ENCODE measurements at places on chromosomes 1 and 21. TPM values are rescaled to one million over a fixed set of nuclear protein-coding genes. Genes with fewer than 3 reads are reported as not detected.

DNA sequence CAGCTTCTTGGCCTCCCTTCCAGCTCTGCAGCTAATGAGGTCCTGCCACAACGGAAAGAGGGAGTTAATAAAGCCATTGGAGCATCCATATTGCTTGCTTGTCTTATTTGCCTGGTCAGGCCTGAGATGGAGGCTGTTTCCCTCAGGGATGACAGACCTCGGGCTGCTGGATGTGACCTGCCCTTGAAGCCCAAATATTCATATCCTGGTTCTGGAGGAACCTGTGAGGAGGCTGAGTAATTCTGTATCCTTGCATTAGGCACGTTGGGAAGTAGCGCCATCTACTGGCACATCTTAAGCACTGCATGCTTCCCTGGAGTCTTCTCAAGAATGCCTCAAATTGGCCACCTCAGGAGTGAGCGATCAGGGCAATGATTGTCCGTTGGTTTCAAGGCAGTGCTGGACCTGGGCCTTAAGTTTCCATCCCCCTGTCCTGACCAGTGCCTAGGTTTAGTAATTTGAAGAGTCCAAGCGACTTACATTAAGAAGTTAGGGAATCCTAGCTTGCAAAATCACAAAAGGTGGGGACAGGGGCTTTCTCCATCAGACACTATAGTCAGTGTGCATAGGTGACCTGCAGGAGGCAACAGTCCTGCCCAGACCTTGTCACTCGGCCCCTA lies 13.8 kb upstream of the NASP start:
- peak; percentile 64 for DNase-seq

DNA sequence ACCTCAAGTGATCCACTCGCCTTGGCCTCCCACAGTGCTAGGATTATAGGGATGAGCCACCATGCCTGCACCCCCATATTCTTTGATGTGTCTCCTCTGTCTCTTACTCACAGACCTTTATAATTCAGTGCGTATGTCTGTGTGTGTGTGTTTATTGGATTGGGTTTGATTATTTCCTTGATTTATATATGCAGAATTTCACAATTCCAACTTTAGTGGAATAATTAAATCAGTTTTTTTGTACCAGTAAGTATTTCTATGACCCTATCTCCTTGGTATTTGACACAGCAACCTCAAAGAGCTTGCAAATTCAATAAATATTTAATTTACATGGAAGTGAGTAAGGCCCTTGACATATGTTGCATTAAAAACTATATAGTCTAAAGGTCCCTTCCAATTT lies 333.9 kb upstream of the ADAMTS5 start:
- DNase-seq, result no peak

DNA sequence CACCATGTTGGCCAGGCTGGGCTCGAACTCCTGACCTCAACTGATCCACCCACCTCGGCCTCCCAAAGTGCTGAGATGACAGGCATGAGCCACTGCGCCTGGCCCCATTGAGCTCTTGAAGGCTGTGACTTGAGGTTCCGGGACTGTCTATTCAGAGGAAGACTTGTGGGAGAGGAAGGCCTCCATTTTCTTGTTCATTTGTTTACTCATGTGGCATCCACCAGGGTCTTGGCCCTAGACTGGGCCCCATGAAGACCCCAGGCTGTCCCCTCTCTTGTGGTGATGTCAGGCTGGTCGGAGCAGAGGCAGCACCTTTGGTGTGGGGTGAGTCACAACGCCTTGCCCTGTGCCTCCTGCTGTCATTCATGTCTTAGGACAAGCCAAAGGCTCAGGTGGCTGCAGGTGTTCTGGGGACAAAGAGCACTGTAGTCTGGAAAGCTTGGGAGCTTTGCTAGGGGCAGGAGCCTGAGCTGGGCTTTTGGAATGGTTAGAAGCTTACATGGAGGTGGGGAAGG lies 224.6 kb upstream of the C1orf174 start:
- DNase-seq, result no peak

DNA sequence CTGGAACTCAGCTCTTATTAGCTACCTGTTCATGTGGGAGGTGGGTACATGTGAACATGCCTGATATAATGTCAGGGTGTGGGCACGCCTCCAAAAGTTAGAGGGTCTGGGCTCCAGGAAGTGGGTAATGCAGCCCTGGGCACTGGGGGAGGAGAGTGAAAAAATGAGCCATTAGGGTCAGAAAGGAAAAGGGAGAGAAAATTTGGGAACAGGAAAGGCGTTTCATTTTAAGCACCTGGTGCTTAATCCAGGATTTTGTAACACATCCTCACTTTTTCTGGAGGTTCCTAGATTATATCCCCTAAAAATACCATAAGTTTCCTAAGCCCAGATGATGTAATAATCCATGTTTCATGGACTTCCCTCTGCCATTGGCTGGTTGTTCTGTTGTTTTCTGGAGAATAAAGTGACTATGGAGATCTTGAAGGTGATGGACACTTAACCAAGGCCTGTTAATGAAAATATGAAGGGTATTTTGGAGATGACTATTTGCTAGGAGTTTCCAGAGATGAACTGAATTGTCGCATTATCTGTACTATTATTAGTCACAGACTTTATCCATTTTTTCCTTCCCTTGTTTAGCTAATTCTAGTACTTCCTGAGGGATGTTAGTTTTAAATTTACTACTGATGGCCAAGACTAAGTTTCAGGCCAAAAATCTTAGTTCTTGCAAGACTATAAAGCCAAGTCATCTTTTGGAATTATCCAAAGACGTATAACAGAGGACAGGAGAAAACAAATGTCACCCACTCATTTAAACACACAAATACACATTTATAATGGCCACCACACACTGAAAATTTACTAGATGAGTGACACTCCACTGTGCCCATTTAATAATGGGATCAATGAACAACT lies 24.4 kb upstream of the TARBP1 start:
- DNase-seq, result no peak

Gene KLHDC9
- 2.0 TPM for total RNA-seq

Gene TRNP1
- 72.3 TPM for total RNA-seq

Gene EFNA1
- 48.2 TPM for total RNA-seq

Measured in foreskin keratinocyte (primary cell).